T-helper 17 cell (primary cell): ENCODE measurements at places on chromosomes 6 and 20. TPM values are rescaled to one million over a fixed set of nuclear protein-coding genes. Genes with fewer than 3 reads are reported as not detected.

DNA sequence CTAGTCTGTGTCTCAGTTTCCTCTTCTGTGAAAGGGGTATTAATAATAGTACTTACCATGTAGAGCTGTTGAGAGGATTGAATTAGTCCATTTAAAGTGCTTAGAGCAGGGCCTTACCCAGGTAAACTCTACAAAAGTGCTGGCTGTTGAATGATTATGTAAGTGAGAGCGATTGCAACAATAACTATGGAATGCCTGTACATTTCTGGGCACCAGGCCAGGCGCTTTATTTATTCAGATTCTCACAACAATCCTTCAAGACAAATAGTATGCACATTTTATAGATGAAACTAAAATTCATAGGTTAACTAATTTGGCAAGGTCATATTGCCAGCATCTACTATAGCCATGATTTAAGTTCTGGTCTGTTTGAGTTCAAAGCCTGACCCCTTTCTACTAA lies 78.3 kb upstream of the MMS22L start:
- no peak for DNase-seq

- DNase-seq = no peak
Observed at GRCh38 chr20:20483328-20483727, 115.4 kb downstream of the INSM1 start.

BFSP1 gene
- total RNA-seq = 0.21 TPM

- DNase-seq = no peak
Observed at GRCh38 chr6:30880698-30881252, 3.5 kb upstream of the DDR1 start.

DNA sequence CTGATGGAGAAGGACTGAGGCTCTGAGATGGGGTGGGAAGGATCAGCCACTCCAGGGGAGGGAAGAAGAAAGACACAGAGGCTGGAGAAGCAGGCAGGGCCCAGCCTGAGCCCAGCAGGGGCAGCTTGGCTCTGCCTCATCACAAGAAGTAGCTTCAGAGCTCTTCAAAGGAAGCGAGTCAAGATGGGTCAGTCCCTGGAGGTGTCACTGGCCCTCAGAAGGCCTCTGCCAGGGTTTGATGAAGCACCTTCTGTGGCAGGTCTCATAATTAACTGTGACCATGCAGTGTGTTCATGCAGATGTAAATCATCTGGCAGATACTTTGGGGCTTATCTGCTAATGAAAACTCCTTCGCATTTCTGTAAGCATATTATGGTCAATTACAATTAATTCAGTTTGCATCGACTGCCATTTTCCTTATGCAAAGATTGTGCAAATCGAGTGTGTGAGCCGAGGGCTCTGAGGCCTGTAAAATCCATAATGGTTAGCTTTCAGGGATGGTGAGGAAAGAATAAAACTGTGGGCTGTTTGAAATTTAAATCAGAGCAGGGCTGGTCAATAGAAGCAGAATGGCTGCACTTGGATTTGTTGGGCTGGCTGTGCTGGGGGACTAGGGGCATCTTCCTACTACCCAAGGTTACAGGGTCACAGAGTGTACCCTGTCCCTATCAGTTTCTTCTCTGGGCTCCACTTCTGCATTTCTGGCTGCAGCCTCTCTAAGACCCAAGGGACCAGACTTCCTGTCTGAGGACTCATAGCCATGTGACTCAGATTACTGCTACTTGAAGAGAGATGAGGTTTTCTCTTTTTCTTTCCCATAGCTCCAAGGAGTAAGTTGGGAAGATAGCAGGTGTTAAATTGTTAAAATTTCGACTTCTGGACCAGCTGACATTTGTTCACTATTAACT lies 376.6 kb downstream of the DHX35 start:
- no peak for DNase-seq

DNA sequence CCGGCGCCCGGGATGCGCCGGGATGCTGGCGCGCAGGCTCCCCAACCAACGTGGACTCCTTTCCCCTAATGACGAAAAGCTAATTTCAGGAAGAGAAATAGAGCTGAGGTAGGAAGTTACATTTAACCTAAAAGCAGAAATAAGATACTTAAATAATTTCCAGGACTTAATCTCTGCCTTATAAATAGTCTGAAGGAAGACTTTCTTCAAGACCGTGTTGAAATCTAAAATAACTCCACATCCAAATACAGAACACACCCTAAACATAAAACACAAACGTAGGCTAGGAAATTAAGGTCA lies 1.3 kb downstream of the ASF1A start:
- DNase-seq = no peak

GRCh38 chr6:27862396-27863066 lies 49.7 kb downstream of the OR2B2 start:
- no peak for DNase-seq

KCTD20 gene
- 31.3 TPM for total RNA-seq

LZTS3 gene
- total RNA-seq = 19.1 TPM

GRCh38 chr20:48411919-48412522 lies 415.8 kb downstream of the PREX1 start:
- DNase-seq = no peak

- DNase-seq = no peak
Observed at GRCh38 chr6:14540810-14541540, 423.4 kb downstream of the CD83 start.

TBXT gene
- not detected for total RNA-seq

DNA sequence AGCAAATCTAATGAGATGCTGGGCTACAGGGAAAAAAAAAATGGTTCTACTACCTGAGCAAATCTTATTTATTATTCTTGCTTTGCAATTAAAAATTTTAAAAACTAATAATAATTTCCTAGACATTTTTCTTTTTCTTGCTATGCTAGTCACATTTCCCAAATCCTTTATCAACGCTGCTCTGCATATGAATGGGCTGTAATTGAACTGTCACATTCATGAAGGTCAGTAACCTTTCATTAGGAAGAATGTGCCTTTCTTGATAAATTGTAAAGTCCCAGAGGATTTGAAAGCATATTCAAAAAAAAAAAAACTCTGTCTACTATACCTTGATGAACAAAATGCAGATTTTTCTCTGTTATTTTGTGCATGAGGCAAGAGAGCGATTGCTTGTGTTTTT lies 538.7 kb upstream of the ID4 start:
- DNase-seq = no peak

FRMD1 gene
- not detected for total RNA-seq

HTR1E gene
- total RNA-seq = not detected

DNA sequence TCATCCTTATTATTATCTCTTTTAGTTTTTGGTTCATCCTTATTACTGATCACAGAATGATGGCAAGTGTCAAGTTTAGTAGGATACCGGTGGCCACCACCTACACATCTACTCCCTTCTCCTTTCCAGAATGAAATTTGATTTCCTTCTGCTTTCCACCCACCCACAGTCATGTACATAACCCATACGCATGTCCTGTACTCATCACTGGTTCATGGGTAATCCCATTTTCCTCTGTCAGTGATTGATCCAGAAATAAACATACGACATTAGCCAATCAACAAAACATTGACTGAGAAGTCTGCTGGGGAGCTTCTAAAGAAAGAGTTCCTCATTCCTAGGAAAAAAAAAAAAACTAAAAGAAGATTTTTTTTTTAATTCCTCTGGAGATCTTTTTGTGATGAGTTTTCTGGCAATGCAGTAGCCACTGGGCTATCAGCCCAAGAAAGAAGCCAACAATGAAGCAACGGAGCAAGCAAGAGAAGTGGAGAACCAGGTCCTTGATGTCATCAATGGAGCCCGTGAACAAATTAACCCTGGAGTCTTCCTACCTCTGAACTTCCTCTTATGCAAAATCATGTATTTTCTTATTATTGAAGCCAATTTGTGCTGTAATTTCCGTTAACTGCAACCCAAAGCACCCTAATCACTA lies 127.8 kb downstream of the TASP1 start:
- DNase-seq = no peak
